ENCODE measurements at places on chromosomes 16 and 17.

DNA sequence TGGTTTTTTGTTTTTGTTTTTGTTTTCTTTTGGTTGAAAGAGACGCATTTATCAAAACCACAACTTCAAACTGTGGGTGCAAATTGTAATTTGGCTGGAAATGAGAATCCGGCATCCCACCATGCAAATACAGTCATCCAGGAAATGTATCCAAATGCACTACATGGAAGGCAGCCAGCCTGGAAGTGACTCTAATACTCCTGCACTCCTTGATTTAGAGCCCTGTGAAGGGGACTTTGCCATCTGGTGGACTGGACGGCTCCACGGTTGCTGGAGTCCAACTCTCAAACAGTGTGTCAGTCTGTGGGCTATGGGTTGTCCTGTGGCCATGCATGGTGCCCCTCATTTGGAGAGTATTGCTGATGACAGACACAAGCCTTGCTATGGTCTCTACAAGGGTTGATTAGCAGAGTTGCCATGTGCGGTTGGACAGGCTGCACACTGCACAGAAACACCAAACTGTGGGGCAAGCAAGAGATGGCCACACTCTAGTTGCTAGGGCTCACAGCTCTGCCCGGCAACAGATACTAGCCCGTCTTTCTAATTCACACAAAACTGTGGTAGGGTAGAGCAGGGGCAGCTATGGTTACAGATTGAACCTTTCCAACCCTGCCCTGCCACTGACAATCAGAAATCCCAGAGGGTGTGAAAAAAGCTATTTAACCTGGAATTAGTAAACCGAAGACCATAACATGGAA lies 62.4 kb downstream of the VAT1L start:
- DNase-seq, result no peak

DNA sequence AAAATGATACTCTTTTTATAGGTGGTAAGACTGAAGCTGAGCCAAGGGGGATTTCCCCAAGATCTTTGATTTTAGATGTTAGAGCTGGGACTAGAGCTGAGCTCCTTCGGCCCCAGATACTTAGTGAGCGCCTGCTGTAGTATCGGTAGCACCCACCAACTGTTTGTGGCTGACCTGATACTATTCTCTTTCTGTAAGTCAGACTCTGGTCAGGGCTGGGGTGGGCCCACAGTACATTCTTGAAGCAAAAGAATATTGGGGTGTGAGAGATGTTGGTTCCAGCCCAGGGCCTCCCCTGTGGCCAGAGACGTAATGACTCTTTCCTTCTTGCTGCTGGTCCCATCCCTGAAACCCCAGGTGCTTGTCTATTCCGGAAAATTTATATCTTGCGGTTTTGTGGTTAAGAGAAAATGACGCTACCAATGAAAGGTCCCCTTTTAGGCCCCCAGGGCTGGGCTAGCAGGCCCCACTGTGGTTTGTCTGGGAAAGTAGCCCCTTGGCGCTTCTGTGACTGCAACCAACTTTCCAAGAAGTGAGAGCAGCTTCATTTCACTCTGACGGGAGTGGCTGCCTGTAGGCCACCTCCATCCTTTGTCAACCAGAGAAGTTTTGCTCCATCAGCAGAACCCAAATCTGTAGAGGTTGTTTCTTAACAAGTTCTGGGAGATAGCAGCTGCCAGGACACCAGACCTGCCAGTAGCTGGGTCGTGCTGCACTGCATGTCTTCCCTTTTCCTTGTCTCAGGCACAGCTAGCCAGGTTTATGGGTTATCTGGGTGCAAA lies 86.4 kb upstream of the LGALS9 start:
- no peak for DNase-seq

- DNase-seq, result peak; percentile 45
Observed at GRCh38 chr17:29778956-29779811, 150.8 kb downstream of the SSH2 start.

GRCh38 chr17:21170809-21171208 lies 43.2 kb downstream of the TMEM11 start:
- no peak for DNase-seq

DNA sequence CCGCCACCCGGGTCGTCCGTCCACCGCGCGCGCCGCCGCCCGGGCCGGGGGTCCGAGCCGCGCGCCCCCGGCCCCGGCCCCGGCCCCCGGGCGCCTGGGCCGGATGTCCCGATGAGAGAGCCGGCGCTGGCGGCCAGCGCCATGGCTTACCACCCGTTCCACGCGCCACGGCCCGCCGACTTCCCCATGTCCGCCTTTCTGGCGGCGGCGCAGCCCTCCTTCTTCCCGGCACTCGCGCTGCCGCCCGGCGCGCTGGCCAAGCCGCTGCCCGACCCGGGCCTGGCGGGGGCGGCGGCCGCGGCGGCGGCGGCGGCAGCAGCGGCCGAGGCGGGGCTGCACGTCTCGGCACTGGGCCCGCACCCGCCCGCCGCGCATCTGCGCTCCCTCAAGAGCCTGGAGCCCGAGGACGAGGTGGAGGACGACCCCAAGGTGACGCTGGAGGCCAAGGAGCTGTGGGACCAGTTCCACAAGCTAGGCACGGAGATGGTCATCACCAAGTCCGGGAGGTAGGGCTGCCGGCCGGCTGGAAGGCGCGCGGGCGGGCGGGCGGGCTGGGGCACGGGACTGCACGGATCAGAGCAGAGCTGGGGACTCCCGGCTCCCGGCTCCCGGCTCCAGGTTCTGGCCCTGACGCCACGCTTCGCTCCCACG lies 548 bp downstream of the TBX2 start:
- DNase-seq, result peak; percentile 42

Measured in kidney glomerular epithelial cell (primary cell).